ENCODE measurements at places on chromosomes 7 and 10.
A peak's percentile ranks its signal among the peaks of the same experiment; 100 is the strongest.

GRCh38 chr7:36367561-36368077 lies 22.0 kb upstream of the ANLN start:
- no peak for DNase-seq

DNA sequence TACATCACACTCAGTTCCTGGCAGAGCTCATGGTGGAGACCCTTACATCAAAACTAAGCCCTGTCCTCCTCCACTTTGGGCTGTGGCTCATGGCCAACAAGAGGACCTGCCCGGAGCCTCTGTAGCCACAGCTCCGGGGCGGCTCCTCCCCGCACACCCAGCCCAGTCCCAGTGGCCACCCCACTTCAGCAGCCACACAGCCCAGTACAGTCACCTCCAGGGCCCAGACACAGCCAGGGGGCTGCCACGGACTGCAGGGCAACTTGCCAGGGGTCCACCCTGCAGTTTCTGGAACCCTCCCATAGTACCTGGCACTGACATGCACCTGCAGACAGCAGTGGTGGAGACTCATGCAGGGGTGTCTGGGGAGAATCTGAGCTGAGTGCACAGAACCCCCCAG lies 11.8 kb downstream of the ADGRA1 start:
- DNase-seq, result no peak

GRCh38 chr10:61791216-61791615 lies 110.3 kb upstream of the ARID5B start:
- DNase-seq, result no peak

- no peak for DNase-seq
These were observed 188.5 kb upstream of the ANK3 start for GRCh38 chr10:60578217-60578616.

- no peak for DNase-seq
These were observed 117.1 kb upstream of the DPP6 start for GRCh38 chr7:153935095-153935494.

DNA sequence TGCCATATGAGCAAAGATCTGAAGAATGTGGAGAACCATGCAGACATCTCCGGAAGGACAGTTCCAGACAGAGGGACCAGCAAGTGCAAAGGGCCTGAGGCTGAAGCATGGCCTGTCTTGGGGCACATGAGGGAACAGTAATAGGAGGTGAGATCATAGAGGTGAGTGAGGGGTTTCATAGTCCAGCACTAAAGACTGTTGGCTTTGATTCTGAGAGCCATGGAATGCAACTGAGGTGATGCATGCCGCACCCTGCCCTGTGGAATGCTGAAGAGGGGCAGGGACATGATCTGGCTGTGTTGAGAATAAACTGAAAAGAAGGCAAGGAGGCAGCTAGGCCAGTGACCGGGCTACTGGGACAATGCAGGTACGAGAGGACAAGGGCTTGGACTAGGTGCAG lies 253.1 kb upstream of the KLF14 start:
- peak; percentile 22 for DNase-seq

DNA sequence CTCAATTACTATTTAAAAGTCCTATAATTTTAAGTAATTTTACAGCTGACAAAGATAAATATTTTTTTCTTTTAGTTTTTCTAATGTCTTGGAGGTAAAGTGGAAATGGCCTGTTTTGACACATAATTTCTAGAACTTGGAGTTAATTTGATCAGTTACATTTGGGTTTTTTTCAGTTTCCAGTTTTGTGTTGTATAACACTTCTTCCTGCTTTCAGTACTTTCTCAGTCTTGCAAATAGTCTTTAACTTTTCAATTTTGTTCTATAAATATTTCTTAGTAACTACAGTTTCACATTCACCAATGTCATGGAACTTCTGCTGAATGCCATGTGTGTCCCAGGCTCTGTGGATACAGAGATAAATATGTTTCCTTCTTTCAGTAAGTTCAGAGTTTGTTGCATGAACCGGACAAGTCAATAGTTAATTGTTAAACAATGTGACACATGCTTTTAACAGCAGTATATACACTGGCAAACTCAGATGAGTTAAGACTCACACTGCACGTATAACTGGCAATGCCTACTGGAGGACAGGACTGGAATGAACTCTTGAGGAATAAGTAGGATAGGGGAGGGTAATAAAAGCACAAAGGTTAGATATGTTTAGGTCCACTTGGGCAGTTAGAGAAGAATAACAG lies 4.6 kb downstream of the SHOC2 start:
- DNase-seq, result no peak

- DNase-seq, result no peak
These were observed 18.8 kb downstream of the DNAJC2 start for GRCh38 chr7:103325744-103326143.

DNA sequence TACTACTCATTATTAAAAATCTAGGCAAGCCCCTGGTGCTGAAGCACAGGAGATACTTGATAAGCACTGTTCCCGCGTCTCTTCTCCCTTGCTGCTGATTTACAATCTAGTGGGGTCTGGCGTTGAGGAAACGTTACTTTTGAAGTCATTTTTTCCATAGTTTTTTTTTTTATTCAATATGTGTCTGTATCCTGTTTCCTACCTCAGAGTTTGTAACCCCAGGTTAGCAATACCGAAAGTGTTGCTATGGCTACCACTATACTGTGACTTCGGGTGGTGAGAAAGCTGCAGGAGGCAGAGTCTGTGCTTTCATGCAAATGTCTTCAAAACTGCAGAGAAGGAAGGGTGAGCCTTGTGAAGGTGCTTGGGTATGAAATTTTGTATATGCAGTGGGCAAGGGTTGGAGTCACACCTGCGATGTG lies 458.8 kb upstream of the GHITM start:
- no peak for DNase-seq

- DNase-seq, result no peak
These were observed 91.6 kb downstream of the CXCL12 start for GRCh38 chr10:44293306-44293778.

DNA sequence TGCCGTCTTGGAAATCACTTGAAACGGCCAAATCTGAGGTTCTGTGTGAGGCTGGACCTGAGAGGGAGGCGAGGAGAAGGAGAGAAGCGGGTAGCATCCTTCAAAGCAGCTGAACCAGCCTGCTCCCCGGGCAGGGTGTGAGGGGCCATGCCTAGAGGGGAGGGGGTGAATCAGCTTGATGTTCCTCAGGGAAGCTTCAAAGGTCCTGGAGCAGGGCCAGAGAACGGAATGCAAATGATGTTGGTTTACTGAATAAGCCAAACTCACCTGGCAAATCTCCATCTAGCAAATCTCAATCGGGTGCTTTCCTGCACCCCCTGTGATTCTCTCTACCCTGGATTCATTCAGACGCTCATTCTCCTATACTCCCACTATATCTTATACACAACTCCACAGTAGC lies 226.9 kb downstream of the WDR11 start:
- DNase-seq, result peak; percentile 68

- DNase-seq, result peak; percentile 60
These were observed 239.2 kb downstream of the EXOC4 start for GRCh38 chr7:133491846-133492652.

GRCh38 chr10:31618541-31619291 lies 299.7 kb downstream of the ZEB1 start:
- DNase-seq, result no peak

- DNase-seq, result no peak
These were observed 114.1 kb downstream of the LHFPL3 start for GRCh38 chr7:104442481-104442880.

- peak; percentile 33 for DNase-seq
These were observed 11.9 kb upstream of the OPALIN start for GRCh38 chr10:96370584-96371157.

GRCh38 chr7:148903504-148903903 lies 19.4 kb upstream of the EZH2 start:
- no peak for DNase-seq

DNA sequence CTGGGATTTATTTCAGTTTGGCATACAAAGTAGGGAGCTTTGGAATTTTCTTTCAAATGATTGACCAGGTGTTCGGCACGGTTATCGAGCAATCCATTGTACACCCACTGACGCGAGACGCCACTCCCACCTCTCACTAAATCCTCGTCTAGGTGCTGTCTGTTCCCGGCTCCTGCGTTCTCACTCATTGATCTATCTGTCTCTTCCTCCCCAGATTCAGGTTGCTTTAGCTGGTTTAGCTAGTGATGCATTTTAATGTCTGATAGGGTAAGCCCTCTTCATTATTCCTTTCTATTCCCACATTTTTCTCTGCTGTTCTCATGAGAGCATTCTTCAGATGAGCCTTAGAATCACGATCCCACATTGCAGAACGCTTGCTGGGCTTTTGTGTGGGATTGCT lies 91.7 kb downstream of the ELFN1 start:
- DNase-seq, result no peak

DNA sequence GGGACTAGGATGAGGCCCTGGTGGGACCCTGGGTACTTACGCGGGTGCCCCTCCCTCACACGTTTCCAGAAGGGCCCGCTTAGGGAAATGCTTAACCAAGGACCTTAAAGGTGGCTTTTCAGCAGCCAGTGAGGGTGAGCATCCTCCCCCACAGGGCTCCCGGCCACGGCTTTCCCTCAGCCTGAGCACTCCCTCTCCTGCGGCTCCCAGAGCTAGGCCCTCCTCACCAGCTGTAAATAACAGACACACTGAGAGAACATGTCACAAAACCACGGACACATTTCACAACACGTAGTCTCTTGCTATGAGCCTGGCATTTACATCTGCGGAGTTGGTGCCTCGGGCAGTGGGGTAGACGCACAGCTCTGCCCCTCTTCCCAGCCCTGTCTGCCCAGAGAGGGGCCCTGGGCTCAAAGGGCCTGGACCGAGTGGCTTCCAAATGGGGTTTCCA lies 25.2 kb downstream of the GRID1 start:
- DNase-seq, result no peak

- DNase-seq, result no peak
These were observed 25.5 kb downstream of the LARP4B start for GRCh38 chr10:905972-906371.

DNA sequence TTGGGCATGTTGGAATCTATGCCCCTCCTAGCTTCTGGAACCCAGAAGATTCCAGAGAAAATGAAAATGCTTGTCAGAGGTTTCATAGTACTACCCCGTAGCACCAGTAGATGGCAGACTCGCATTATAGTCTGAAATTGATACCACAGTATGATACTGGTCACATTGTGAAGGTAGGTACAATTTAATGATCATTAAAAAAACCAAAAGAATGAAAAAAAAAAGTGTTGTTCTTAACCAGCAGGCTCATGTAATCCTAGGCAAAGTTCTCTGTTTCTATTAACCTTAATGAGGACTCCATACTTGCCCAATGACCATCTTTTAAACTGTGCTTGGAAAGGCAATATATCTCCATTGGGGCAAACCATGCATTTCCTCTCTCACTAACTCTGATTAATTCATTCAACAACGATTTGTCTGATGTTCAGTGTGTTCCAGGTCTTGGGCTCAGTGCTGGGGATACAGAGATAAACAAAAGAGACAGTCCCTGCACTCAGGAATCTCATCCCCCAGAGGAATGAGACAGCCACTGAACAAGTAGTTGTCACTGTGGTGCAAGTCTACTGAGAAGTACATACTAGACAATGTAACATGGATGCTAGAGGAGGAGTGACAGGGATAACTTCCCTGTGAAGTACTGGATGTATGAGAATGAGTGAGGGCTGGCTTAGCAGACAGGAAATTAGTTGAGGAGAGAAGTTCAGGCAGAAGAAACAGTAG lies 223.5 kb upstream of the PHYHIPL start:
- DNase-seq, result no peak

DNA sequence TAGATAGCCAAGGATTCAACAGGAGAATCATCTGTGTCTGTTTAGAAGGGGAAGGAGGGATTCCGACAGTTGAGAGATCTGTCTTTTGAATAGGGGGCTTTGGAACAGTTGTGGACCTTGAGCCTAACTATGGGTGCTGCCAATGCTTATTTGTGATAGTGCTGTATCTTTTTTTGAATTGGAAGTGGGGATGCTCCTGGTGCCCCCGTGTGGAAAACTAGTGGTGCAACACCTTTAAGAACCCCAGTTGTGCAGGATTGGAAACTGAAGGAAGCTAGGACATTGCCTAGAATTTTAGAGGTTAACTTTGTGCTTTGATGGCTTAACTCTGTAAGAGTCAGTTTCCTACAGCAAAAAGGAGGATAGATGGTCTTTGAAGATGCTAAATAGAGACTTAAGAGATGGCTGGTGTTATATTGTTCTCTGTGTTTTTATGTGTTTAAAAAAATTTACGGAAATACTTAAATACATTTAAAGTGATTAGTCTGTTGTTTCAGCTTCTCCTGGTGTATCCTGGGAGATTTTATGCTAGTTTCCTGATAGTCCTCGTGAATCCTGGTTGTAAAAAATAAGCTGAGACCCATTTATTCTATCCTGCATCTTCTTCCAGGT lies 69.3 kb downstream of the AP3M1 start:
- DNase-seq, result peak; percentile 23

DNA sequence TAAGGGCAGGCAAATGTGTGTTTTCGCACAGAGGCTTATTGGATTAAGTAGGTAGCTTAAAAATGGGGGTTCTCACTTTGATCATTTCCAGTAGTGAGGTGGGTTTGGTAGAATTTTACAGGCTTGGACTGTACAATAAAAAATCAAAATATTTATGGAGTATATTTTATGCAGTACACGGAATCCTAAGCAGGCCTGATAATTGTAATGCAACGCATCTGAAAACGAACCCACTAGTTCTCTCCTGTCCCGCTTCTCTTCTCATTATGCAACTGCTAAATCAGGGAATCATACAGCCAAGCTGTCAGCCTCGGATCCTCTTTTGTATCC lies 377 bp upstream of the POLR1F start:
- DNase-seq, result no peak

GRCh38 chr10:89337484-89337883 lies 9.7 kb downstream of the IFIT3 start:
- peak; percentile 92 for DNase-seq

DNA sequence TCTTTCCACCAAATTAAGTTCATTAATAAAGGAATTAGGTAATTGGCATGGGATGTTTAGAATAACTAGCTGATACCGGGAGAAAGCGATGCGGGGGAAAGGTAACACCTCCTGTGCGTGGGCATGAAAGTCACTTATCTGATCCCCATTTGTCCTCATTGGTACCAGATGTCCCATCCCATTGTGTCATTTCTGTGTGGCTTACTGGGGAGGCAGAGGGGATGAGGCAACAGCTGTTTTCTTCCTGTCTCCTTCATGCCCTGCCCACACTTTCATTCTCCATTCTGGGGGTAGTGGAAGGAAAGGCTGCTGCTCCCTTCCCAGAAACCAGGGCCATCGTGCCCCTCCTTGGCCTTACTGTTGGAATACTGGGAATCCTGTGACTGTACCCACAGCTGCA lies 27.1 kb downstream of the EEPD1 start:
- DNase-seq, result no peak

GRCh38 chr7:49630513-49630912 lies 142.9 kb upstream of the VWC2 start:
- DNase-seq, result no peak

GRCh38 chr7:133885213-133885612 lies 241.9 kb upstream of the LRGUK start:
- no peak for DNase-seq

- DNase-seq, result peak; percentile 80
These were observed 49.6 kb upstream of the SMNDC1 start for GRCh38 chr10:110354322-110354766.
